ENCODE measurements at places on chromosomes 16 and 17.

GRCh38 chr16:8678068-8678927 lies 3.9 kb downstream of the ABAT start:
- DNase-seq = no peak

GRCh38 chr17:30000755-30001257 lies 59.4 kb downstream of the EFCAB5 start:
- no peak for DNase-seq

- DNase-seq = peak; percentile 94
These were observed at the start of the genes NDUFAF8 and TEPSIN for GRCh38 chr17:81238815-81239713. Gene NDUFAF8, plus strand, starts transcription at chr17:81239318. Its CDS starts 46 bp downstream, at chr17:81239364. Gene TEPSIN, minus strand, starts transcription at chr17:81239055. Its CDS starts 22 bp downstream, at chr17:81239033.

GRCh38 chr16:22635357-22635761 lies 124.7 kb downstream of the NPIPB5 start:
- no peak for DNase-seq

DNA sequence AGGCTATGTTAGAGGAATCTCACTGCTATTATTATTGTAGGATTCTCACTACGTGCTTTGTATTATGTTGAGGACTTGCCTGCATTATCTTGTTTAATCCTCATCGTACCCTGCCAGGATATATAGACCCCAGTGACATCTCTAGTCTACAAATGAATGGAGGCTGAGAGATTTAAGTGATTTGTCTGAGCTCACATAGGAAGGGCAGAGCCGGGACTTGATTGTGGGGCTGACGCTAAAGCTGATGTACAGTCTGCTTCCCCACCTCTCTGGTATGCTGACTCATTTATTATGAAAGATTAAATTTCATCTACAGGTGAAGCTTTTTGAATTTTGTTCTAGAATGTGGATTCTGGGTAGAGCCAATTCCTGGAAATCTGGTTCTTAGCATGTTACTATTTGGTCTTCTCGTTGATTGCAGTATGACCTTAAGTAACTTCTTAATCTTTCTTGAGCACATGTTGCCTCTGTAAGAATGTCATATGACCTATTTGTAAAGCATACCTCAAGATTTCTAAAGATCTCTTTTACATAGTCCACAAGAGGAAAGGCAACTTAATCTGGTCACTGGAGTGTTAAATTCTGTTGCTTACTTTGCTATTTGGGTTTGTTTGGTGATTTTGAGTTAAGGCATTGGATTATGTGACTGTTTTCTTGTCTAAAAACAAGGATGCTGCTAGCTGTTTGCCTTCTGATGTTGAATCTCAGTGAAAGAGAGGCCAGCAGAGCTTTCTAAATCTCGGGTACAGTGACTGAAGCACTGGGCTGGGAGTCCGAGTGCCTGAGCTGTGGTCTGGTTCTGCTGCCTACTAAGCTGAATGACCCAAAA lies 12.4 kb downstream of the METTL9 start:
- DNase-seq = no peak

- DNase-seq = no peak
These were observed at the start of gene TNFRSF17 for GRCh38 chr16:11964761-11965551. Gene TNFRSF17, plus strand, starts transcription at chr16:11965210. Its CDS starts 115 bp downstream, at chr16:11965325.

DNA sequence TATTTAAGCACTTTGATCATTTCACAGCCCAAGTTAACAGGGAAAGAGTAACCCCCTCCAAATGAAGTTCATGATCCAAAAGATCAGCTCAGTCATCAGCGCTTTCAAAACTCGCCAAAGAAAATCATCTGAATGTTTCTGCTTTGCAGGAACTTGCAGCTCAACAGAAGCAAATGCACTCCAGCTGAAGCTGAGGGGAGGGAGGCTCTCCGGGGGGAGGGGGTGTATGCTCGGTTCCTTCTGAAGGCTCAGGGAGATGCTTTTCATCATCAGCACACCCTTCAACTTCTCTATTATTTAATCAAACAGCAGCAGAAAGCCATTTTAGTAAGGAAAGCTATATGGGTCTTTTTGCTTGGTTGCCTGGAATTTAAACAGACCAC lies 24.4 kb upstream of the ERN1 start:
- DNase-seq = no peak

DNA sequence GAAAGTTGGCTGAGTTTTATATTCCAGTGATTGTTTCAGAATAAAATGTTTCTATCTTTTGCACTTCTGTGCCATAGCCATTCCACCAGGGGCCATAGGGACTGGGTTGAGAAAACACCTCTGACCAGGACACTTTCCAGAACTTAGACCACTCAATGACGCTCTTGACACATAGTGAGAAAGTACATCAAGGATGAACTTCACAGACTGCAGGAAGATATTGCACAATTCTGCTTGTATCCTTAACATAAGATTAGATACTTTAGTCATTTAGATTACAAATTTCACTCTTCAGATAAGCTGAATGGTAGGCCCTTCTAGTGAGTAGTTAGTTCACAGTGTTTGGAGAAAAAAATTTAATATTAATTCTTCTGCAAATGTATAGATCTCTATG lies 13.0 kb upstream of the MPHOSPH6 start:
- no peak for DNase-seq

DNA sequence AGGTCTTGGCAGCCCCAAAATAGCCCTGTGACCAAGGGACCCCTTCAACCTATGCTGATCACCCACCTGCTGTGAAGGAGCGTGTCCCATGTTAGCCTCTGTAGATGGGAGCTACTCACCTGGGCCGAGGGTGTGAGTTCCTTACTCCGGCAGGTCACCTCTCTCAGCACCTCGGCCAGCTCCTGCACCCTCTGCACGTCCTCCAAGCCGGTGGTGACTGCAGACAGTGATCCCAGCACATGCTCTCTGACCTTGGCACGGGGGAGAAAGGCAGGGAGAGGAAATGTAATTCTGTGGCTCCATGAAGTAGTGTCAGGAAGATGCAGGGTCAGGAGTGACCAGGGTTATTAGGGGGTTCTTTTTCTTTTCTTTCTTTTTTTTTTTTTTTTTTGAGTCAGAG lies 67.7 kb upstream of the BCO1 start:
- DNase-seq = no peak

GRCh38 chr16:11915644-11916523 lies at the start of gene GSPT1:
Gene GSPT1, minus strand, starts transcription at chr16:11915956. Its CDS starts 236 bp downstream, at chr16:11915720.
- peak; percentile 99 for DNase-seq

GRCh38 chr16:48525201-48526057 lies 84.6 kb downstream of the N4BP1 start:
- DNase-seq = no peak

GRCh38 chr16:72637306-72637705 lies 410.6 kb downstream of the ZFHX3 start:
- no peak for DNase-seq

- no peak for DNase-seq
These were observed 19.1 kb downstream of the TRARG1 start for GRCh38 chr17:1298606-1299005.

DNA sequence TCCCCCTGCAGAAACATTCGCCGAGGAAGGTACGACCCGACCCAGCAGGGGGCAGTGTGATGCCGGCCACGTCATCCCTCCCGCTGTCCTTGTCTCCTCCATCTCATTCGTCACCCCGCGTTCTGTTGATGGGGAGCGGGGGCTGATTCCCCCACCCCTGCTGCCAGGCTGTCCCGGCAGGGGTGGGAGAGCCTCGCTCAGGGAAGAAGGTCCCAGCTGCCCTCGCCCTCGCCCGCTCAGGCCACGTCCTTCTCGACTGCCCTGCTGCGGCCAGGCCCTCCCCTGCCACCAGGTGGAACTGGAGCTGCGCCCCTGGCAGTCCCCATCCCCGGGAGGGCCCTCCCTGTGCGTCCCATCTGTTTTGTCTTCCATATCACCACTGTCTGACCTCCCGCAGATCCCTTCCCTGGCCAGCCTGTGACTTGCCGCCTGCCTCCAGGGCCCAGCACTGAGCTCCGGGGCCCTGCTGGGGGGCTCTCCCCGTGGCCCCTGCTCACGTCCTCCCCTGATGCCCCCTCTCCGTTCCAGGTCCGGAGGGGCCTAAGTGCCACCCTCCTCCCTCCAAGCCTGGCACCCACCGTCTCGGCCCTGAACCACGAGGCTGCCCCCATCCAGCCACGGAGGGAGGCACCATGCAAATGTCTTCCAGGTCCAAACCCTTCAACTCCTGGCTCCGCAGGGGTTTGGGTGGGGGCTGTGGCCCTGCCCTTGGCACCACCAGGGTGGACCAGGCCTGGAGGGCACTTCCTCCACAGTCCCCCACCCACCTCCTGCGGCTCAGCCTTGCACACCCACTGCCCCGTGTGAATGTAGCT lies 20.6 kb downstream of the ADAM11 start:
- DNase-seq = peak; percentile 45

GRCh38 chr17:47844814-47845715 lies 4.0 kb upstream of the SCRN2 start:
- no peak for DNase-seq

- no peak for DNase-seq
These were observed 17.4 kb downstream of the SALL1 start for GRCh38 chr16:51133688-51134087.

DNA sequence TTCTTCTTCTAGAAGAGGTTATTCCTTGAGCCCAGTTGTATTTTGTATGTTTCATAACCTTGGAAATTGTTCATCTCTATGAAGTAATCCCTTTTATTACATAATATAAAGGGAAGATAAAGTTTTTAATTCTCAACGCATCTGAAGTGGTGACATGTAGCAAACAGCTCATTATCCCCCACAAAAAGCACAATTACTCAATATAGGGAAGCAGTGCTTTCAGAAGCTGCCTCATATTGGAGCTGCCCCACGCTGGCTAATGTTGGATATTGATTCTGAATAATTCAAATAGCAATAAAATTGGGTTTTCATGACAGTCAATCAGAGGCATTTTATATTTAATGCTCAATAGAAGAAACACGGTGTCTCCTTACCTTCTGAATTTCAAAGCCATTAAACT lies 604.3 kb upstream of the RBFOX1 start:
- DNase-seq = no peak

DNA sequence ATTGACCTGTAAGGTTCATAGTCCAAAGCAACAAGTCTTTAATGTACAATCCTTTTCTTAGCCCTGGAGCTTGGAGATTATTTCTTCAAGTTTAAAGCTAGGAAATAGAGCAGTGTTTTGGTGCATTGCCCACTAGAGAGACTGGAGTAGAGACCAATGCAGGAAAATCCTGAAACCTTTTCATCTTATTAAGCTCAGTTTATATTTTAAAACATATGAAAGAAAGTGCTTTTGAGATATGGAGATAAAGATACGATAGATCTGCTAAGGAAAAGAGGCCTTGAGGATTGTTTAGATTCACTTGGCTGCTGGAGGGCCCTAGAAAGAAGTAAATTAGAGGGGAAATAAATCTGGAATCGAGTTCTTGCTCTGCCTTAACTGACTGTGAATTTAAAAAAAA lies 212.0 kb downstream of the GRIN2A start:
- DNase-seq = no peak

DNA sequence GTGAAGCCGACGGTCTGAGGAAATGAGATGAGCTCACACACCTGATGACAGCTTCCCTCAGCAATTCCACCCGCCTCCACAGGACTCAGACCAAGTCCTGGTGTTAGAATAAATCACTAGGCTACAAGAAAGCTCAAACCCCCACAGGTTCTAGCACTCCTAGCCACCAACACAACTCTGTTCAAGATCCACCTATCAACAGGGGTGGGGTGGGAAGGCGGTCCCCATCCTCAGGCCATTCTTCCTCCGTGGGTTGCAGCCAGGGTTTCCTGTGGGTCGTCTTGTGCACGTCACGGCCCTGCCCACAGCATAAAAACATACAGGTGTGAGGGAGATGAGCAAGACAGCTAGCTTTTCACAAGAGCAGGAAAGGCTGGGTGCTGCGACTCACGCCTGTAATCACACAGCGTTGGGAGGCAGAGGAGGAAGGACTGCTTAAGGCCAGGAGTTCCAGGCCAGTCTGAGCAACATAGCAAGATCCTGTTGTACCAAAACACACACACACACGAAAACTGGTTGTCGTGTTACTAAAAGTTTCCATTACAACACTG lies 81.1 kb downstream of the ANKRD11 start:
- peak; percentile 48 for DNase-seq

DNA sequence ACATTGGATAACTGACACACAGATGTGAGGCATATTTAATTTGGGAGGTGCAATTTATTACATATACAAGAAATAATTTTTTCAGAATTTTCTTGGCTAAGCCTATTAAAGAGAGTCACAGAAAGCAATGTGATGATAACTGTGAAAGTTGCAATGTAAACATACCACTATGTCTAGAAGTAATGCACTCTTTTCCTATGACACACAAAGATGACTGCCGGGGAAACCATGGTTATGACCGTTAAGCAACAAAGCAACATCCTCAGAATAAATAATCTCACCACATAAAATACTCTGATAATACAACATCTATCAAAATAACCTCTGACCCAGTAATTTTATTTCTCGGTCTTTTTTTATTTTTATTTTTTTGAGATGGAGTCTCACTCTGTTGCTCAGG lies 10.5 kb upstream of the QRICH2 start:
- no peak for DNase-seq

GRCh38 chr17:73335591-73336407 lies 24.0 kb upstream of the CDC42EP4 start:
- no peak for DNase-seq

- no peak for DNase-seq
These were observed 23.3 kb downstream of the MINK1 start for GRCh38 chr17:4856271-4856936.

- peak; percentile 51 for DNase-seq
These were observed 178.3 kb downstream of the PRKCB start for GRCh38 chr16:24013864-24014645.

GRCh38 chr16:49453983-49454382 lies 80.4 kb downstream of the C16orf78 start:
- DNase-seq = no peak

DNA sequence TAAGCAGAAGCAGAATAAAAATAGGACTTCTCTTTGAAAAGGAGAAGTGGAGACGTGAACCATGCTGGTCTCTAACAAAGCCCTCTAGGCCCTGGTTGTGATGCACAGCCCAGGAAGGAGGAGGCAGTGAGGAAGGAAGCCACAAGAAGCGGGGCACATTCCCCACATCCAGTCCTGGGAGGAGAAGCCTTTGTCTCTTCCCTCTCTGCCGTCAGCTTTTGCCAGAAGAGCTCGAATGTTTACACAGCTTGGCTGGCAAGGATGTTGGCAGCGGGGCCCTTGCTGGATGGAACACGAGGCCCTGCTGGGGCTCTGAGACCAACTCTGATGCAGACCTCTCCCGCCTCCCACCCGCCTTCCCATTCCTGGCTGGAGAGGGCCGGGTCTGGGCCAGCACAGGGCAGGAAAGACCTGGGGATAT lies 91.3 kb downstream of the MAF start:
- DNase-seq = no peak

DNA sequence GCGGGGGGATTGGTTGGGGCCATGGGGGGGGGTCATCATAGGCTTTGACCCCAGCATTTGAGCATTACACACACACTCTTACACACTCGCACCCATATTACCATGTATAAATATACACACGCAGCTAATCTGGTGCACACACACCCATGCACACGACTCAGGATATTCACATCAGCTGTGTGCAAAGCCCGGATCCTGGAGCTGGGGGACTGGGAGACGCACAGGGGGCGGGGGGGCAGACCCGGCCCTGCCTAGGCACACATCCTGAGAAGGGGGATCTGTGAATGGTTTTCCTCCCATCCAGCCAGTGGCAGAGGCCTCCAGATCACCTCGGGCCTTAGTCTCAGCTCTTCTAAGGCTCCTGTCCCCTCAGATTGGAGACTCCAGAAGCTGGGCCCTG lies 5.6 kb downstream of the ASGR2 start:
- no peak for DNase-seq
